ENCODE measurements at places on chromosomes 13 and 19. TPM values are rescaled to one million over a fixed set of nuclear protein-coding genes. Genes with fewer than 3 reads are reported as not detected.

GRCh38 chr13:110311443-110312338 is 4.6 kb downstream of the COL4A2 start:
- DNase-seq, result no peak

DNA sequence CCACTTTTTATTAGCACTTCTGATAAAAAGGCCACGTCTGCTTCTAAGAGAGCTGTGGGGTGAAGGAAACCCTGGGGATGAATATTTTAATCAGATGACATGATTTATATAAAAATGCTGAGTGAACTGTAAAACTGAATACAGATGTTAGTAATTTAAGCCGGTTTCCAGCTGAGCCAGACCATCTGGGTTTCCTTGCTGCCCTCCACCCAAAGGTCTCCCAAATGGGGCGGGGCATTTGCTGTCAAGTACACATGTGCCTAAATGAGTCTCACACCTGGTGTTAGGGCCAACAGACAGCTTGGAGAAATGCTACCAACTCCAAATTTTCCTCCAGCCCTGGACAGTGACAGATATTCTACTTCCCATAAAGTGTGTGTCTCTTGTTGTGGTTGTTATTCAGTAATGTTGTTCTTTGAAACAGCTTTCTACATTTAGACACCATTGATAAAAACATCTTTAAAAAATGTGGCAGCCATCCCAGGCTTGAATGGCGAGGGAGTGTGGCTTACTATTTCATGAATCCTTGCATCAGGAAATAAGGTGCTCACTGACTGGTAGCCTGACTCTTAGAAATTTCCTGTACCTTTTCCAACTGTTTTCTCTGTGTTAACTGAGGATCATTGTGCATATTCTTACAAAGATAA is 350.4 kb downstream of the MTUS2 start:
- DNase-seq, result no peak

DNA sequence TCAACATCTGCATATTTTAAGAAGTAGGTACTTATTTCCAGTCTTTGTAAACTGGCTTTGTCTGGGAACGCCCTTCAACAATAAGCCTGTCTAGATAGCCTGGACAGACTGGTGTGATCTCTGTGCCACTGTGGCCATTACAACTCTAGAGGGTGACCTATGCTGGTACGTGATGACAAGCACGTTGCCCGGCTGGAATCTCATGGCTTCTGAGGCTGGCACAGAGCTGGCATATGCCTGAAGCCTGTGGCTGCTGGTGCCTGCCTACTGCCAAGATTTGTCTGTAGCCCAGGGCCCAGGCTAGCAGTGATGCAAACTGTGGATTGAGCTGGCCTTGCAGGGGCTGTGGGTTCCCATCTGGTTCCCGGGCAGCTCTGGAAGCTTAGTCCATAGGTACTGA is 34.0 kb downstream of the IGFL3 start:
- no peak for DNase-seq

- peak; percentile 61 for DNase-seq
Observed at GRCh38 chr19:43315851-43316250, 37.6 kb upstream of the CD177 start.

- DNase-seq, result no peak
Observed at GRCh38 chr19:55519451-55520311, 17.3 kb downstream of the SBK2 start.

GRCh38 chr13:99045396-99045795 is 67.5 kb upstream of the DOCK9 start:
- DNase-seq, result no peak

- peak; percentile 89 for DNase-seq
Observed at GRCh38 chr19:1725100-1726064, 27.9 kb upstream of the ONECUT3 start.

Gene F2RL3
- polyA plus RNA-seq, result 0.14 TPM
